Caudate nucleus (tissue), 63 donors: ENCODE measurements at places on chromosomes 6 and 20.

DNA sequence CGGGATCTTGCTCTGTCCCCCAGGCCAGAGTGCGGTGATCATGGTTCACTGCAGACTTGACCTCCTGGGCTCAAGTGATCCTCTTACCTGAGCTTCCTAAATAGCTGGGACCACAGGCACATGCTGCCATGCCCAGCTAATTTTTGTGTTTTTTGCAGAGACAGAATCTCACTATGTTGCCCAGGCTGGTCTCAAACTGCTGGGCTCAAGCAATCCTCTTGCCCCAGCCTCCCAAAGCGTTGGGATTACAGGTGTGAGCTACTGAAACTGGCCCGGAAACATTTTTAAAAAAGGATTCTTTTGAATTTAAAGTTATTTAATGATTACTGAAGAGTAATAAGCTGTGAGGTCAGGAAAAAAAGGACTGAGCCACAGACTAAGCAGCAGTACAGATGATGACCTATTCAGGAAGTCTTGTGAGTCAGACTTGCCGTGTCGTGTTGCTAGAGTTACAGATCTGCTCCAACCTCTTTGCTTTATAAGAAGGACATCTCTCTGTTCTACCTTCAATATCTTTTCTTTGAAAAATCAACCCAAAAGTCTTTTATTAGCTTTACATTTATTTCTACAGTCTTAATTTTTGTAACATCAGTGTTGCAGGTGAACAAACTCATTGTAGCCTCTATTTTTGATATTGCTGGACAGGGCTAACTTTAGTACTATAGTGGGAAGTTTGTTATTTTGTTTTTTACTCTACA lies 108.7 kb downstream of the NCOA3 start:
- DNase-seq = no peak

GRCh38 chr20:10720565-10720964 lies 46.8 kb upstream of the JAG1 start:
- DNase-seq = no peak

DNA sequence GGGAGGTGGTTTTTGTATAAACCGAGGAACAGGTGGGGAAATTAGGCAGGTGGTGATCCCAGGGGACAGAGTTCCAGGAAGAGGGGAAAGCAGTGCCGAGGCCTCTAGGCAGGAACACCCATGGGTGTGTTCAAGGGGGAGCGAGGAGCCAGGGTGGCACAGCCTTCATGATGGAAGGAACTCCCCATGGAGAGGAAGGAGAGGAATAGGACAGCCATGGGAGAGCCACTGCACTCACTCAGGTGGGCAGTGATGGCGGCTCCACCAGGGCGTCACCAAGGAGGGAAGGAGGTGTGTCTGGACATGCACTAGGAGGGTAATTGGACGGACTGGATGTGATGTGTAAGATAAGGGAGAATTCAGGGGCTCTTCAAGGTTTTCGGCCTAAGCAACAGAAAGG lies 98.2 kb downstream of the THBS2 start:
- DNase-seq = no peak

DNA sequence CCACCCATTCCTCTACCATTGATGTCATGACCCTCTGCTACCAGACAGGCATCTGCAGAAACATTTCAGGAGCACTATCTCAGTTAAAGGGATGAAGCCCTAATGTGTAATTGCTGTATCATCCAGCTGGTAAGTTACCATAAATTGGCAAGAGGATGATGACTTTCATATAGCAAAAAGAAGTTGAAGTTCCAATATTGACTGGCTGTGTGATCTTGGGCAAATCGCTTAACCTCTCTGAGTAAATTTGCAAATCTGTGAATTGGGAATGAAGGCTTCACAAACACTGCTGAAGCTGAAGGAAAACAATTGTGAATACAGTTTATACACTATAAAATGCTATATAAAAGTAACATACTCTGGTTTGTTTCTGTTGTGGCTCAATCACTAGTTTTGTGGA lies 89.5 kb upstream of the PHACTR1 start:
- no peak for DNase-seq

- DNase-seq = no peak
Measured at GRCh38 chr6:37556881-37557644, 57.4 kb upstream of the CCDC167 start.

- DNase-seq = no peak
Measured at GRCh38 chr6:48135323-48136084, 24.5 kb upstream of the PTCHD4 start.

DNA sequence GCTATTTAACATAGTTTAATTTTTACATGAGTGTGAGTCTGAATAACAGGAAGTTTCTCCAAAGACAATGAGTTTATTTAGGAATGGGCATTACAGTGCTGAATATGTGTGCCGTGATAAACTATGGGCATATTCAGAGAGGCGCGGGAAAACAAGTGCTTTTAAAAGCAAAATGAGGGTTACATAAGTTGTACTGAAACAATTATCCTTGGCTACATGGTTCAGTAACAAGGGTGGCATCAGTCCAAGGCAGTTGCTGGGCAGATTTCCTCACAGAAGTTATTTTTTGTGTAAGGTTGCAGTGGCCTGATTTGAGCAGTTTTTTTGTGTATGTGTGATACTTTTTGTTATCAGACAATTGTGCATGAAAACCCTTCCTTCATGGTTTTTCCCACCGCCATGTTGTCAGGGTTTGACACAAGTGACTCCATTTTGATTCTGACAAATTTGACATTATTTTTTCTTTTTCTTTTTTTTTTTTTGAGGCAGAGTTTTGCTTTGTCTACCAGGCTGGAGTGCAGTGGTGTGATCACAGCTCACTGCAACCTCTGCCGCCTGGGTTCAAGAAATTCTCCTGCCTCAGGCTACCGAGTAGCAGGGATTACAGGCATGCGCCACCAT lies 22.3 kb upstream of the PXDC1 start:
- DNase-seq = no peak

- no peak for DNase-seq
Measured at GRCh38 chr6:89596484-89596883, 42.1 kb downstream of the LYRM2 start.
